Fibroblast of gingiva (primary cell): ENCODE measurements at places on chromosomes 7 and 10.
A peak's percentile ranks its signal among the peaks of the same experiment; 100 is the strongest.

- no peak for DNase-seq
Measured at GRCh38 chr7:2009541-2010001, 223.2 kb downstream of the MAD1L1 start.

GRCh38 chr7:29397398-29397797 lies 166.2 kb upstream of the PRR15 start:
- no peak for DNase-seq

DNA sequence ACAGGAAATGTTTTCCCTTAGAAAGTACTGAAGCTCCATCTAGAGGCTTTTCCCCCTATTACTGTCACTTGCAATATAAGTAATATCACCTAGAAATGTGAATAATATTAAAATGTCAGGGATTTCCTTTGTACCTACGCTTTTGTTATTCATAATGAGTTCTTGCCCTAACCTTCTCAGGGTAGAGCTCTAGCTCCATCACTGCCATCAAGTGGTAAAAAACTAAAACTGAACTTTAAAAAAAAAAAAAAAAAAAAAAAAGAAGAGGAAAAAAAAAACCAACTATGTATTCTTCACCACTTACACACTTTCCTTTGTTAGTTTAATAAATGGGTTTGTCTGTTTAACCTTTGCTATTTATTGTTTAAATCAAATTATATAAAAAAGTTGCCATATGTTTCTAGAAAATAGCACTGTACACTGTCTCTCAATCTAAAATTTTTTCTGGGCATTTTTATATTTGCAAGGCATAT lies 49.9 kb downstream of the DNAJC1 start:
- peak; percentile 27 for DNase-seq

GRCh38 chr10:71632200-71632820 lies 87.3 kb downstream of the C10orf105 start:
- DNase-seq, result no peak

DNA sequence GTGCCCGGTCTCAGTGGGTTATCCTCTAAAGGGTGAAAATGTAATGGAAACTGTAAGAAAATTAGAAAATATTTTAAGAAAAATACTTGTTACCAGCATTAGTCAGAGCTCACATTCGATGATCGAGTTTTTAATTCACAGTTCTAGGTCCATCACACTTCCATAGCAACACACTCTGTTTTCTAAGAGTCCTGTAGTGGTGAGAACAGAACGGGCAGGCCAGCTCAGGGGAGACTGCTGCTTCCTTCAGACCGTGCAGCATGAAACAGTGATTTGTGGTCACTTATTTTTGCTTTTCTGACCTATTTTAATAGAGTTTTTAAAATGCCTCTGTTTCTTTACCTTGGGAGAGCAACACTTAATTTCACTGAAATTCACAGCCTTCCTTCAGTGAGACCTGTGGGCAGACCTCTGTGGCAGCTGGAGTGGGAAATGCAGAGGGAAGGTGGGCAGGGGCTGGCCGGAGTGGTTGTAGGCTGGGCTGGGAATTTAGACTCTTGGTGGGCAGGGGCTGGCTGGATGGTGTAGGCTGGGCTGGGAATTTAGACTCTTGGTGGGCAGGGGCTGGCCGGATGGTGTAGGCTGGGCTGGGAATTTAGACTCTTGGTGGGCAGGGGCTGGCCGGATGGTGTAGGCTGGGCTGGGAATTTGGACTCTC lies 1.5 kb downstream of the SUN1 start:
- DNase-seq, result no peak

GRCh38 chr7:84263106-84263505 lies 68.5 kb upstream of the SEMA3A start:
- no peak for DNase-seq

- no peak for DNase-seq
Measured at GRCh38 chr7:156470399-156471320, 169.9 kb upstream of the RNF32 start.

DNA sequence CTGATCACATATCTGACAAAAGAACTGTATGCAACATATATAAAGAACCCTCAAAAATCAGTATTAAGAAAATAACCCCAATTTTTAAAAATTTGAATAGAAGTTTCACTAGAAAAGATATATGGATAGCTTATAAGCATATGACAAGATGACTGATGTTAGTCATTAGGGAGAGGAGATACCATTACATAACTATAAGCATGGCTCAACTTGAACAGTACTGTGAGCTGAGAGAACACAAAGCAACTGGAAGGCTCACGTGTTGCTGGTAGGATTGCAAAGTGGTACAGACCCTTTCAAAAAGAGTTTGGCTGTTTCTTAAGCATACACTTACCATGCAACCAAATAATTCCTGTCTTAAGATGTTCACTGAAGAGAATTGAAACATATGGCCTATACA lies 14.7 kb downstream of the CCDC71L start:
- no peak for DNase-seq

DNA sequence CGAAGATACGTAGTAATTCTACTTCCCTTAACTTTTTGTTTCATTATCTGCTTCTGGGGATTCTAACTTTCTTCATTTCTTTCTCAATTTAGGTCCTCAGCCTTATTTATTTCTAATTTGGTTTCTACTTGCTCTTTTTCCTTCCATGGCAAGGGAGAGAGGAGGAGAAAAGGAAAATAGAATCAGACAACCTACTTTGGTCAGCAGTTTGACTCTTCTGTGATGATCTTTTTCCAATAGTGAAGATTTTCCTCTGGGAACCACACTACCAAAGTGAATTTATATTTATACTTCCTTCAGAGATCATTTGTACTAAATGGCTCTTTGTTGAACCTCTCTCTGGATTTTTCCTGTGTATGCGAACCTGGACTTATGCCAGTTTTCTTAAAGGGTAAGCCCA lies 90.2 kb downstream of the TMEM26 start:
- no peak for DNase-seq

- no peak for DNase-seq
Measured at GRCh38 chr7:63789378-63790176, 209.1 kb upstream of the ZNF722 start.

- no peak for DNase-seq
Measured at GRCh38 chr10:114343623-114344505, 60.4 kb downstream of the AFAP1L2 start.

DNA sequence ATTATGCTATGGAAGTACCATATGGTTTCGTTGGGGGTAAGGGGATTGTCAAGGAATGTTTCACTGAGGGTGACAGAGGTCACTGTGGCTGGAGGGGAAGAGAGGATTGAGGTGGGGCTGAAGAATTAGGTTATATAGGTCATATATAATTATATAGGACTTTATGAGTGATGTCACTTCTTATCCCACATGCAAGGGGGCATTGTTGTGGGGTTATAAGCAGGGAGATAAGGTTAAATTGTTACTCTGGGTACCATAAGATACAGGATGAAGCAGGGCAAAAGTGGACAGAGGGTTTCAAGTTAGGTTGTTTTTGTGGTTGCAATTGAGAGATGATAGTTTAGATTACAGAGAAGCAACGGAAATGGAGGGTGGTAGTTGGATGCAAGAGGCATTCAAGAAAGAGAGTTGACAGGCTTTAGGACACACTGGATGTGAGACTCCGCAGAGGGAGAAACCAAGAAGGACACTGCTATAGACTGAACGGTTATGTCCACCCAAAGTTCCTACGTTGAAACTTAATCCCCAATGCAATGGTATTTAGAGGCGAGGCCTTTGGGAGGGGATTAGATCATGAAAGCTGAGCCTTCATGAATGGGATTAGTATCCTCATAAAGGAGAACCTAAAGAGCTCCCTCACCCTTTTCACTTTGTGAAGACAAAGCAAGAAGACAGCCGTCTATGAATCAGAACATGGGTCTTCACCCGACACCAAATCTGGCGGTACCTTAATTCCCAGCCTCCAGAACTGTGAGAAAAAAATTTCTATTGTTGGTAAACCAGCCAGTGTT lies 7.0 kb upstream of the PRR15 start:
- no peak for DNase-seq

DNA sequence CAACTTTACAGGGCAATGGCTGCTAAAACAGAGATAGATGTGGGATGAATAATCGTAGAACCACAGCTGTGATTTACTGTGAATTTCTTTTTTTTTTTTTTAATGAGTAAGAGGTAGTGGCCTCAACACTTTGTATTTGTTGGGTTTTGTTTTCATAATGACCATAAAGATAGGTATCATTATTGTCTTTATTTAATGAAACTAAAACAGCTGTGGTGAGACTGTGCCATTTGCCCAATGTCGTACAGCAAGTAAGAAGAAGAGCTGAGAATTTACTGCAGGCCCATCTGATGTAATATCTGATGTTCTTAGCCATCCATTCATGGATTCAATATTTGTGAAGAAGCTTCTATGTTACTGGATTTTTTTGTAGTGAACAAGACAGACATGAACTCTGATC lies 271.2 kb downstream of the IPMK start:
- DNase-seq, result no peak

- no peak for DNase-seq
Measured at GRCh38 chr7:88401009-88401623, 94.4 kb upstream of the STEAP4 start.

DNA sequence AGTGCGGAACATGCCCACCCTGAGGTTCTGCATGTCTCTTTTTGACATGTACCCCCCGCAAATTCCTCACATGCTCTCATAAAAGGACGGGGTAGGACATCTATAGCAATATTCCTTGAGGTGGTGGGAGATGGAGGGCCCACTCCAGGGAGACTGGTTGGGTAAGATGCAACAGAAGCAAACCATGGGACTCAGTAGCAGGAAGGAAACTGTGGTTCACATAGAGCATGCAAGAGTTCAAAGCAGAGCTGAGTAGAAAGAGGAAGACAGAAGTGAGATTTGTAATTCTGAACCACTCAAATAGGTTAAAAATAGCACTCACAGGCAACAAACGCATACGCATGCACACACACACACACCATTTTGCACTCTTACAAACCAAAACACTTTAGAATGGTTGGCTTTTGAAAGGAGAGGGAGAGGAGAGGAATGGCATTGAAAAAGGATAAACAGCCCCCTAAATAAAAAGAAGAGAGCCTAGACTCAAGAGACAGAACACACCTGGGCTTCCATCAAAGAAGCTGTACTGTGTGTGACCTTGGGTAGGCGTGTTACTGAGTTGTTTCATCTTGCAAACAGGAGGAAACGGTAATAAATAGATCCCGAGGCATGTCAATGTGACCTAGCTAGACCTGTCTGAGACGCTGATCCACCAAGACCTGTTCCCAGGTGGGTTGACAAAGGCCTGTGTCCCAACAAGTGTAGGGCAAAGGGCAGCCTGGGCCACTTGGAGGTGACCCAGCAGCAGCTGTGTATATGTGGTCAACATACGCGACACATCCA lies 77.6 kb upstream of the LRRC4 start:
- DNase-seq, result no peak

DNA sequence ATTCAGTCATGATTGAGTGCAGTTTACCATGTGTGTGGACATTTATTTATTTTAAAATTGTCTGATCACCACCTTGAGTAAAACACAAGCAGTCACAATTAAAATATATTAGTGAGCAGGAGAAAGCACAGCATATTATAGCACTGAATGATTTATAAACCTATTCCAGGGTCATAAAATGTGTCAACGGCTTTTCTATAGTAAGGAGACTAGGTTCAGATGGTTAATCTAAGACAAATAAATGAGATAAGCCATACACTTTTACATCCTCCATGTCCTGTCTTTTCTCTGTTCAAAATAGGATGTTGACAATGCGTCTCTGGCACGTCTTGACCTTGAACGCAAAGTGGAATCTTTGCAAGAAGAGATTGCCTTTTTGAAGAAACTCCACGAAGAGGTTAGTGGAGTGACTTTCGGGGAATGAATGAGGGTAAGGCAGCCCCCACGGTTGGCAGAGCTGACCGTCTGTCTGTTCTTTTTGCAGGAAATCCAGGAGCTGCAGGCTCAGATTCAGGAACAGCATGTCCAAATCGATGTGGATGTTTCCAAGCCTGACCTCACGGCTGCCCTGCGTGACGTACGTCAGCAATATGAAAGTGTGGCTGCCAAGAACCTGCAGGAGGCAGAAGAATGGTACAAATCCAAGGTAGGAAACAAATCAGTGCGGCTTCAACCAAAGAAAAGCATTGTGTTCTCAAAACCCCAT lies 5.4 kb downstream of the VIM start:
- DNase-seq, result peak; percentile 82

- peak; percentile 47 for DNase-seq
Measured at GRCh38 chr10:132396494-132397035, 435 bp upstream of the PWWP2B start.

- peak; percentile 98 for DNase-seq
Measured at GRCh38 chr7:94374721-94375566, 19.8 kb upstream of the COL1A2 start.

GRCh38 chr7:66043681-66044497 lies 31.7 kb upstream of the ASL start:
- peak; percentile 14 for DNase-seq

DNA sequence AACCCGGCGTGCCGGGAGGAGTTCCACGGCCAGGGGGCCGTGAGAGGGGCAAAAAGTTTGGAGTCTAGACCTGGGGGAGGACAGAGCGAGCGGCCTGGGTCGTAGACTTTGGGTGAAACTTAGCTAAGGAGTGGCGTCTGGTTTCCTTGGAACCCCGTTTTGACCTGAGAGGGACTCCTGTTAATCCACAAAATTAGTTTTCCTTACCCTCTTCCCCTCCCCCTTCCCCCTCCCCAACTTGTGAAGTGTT lies 574 bp downstream of the MARCHF5 start:
- DNase-seq, result no peak

- DNase-seq, result no peak
Measured at GRCh38 chr7:83574616-83575015, 74.3 kb downstream of the SEMA3E start.

- peak; percentile 33 for DNase-seq
Measured at GRCh38 chr10:79221110-79222051, 125.9 kb upstream of the PPIF start.

DNA sequence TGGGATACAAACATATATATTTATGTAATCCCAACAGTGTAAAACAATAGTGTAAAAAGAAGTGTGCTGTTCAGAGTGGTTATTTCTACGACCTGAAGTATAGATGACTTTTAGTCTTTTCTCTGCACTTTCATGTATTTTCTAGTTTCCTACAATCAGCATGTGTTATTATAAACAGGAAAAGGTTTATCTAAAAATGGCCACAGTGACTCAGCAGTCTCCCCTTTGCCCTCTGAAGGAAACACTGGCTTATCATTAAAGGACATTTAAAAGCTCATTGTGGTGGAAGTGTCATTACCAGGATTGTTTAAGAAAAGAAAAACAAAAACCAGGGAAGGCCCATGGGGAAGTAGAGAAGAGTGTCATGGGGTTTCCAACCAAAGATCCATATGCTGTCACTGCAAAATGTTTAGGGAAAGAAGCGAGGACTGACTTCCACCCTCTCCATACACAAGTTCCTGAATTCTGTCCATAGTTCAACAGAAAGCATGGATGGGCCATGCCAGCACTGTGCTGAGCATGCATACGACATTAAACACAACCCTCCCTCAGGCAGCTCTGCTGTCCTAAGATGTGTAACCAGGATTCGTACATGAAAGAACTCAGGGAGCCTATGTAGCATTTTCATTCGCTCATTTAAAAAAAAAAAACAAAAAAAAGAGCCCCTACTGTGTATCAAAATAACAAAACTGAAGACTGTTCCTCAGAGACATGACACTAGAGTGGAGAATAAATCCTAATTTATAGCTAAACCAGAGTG lies 10.2 kb downstream of the CYREN start:
- DNase-seq, result no peak

GRCh38 chr7:133330085-133330484 lies 77.2 kb downstream of the EXOC4 start:
- DNase-seq, result no peak
